Keratinocyte (primary cell): ENCODE measurements at places on chromosomes 1 and 21.

- no peak for DNase-seq
These were observed 28.9 kb downstream of the ALPL start for GRCh38 chr1:21537932-21538630.

DNA sequence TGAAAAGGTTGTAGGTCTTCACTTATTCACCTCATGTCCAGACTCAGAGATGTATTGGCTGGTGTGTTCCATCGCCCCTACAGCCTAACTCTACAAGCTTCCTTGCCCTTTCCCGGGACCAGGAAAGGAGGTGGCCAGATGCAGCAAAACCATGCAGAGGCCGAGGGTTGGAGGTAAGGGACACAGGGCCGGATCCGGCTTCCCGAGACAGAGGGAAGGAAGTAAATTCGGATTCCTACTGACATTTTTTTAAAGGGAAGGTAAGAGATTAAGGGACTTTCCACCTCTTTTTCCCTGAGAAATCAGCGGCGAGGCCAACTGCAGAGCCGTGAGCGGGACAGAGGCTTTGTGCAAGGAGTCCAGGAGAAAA lies 12.7 kb downstream of the EPHA10 start:
- DNase-seq: no peak

DNA sequence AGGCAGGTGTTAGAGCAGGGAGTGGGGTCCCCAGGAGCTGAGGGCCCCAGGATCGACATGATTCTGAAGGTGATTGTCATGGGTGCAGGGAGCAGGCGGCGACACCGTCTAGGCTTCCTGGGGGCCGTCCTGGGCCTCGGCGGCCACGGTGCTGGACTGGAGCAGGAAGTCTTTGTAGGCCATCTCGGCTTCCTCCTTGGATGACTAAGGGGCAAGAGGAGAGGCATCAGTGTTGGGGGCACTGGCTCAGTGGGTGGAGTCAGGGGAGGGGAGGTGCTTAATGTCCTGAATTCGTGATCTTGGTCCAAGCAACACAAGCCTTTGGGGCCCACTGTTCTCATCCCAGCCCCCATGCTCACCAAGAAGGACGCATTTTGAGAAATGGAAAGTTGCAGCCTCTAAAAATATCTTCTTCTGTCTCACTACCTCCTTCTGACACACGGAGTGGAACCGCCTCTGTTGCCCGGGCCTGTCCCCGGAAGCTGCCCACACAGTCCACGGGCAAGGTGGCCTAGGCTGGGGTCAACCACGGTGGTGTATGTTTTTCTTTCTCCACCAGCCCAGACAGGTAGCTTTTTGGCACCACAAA lies 8.6 kb upstream of the FCMR start:
- no peak for DNase-seq

GRCh38 chr1:27430903-27431600 lies 38.6 kb downstream of the GPR3 start:
- no peak for DNase-seq

DNA sequence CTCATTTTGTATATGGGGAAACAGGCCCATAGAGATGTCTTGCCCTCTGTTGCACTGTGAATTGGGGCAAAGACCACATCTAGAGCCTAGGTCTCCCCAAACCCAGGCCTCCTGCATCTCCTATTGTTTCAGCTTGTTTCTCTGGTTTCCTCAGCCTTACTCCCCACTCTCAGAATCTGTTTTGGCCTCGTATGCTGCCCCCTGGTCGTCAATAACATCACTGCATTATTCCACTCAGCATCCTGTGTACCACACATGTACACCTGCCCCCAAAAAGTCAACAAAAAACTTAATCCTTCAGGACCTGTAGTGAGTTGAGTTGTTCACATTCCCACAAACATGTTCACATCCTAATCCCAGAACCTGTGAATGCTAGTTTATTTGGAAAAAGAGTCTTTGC lies 184.8 kb downstream of the BRINP2 start:
- DNase-seq: no peak

- DNase-seq: no peak
These were observed 29.0 kb downstream of the SPEN start for GRCh38 chr1:15876357-15877055.

DNA sequence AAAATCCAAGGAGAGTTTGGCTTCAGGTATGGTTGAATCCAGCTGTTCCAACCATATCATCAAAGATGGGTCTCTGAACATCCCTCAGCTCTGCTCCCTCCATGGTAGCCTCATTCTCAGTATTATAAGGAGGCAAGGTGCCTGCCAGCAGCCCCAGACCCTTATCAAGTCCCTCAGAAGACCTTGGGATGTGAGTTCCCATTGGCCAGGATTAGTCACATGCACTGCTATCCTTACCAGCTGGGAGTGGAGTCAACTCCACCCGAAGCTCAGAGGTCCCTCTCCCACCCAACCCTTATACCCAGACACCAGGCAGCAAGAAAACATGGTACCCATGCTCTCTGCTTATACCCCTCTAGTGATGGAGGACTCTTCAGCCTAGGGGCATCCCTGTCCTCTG lies 153.7 kb upstream of the ZBTB40 start:
- DNase-seq: no peak

DNA sequence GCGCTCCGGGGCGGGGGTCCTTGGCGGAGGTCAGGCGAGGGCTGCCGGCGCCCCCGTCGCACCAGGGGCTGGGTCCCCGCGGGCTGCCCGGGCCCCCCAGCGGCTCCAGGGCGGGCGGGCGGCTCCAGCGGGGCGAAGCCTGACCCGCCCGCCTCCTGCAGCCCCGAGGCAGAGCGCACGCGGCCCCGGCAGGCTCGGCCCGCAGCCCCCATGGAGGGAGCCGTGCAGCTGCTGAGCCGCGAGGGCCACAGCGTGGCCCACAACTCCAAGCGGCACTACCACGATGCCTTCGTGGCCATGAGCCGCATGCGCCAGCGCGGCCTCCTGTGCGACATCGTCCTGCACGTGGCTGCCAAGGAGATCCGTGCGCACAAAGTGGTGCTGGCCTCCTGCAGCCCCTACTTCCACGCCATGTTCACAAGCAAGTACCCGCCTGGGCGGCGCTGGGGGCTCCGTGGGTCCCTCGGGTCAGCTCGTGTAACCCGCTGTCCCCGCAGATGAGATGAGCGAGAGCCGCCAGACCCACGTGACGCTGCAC lies 817 bp downstream of the KLHL17 start:
- no peak for DNase-seq

DNA sequence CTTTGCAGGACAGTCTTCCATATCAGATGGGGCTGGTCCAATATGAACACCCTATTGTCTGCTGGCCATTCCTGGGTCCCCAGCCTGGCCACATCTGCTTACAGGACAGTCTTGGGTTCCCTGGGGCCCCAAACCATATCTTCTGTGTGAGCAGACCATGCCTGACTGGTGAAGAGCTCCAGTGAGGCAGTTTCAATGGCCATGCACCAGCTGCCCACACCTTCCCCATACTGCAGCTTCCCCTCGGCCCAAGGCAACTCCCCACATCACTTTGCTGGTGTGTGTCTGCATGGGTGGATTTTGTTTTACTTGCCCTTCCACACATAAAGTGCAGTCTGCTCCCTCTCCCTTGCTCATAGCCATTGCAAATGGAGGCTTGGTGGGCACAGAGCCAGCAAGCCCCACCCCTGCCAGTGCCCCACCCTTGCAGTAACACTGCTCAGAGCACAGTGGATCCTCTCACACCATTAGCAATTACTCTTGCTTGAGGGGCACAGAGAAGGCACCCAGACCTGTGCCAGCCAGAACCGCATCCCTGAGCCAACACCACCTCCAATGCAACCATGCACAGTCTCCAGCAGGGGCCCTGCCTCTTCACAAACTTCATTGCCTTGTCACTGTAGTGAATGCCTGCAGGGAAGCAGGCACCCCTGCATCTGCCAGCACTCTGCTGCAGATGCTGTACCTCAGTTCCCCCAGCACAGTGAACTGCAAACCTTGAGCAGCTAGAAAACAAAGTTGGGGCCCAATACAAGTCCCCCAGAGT lies 474.5 kb upstream of the BEND5 start:
- no peak for DNase-seq

- no peak for DNase-seq
These were observed 150.7 kb downstream of the PATJ start for GRCh38 chr1:61892977-61893376.

GRCh38 chr1:11170102-11170501 lies 19.1 kb upstream of the ANGPTL7 start:
- DNase-seq: no peak

DNA sequence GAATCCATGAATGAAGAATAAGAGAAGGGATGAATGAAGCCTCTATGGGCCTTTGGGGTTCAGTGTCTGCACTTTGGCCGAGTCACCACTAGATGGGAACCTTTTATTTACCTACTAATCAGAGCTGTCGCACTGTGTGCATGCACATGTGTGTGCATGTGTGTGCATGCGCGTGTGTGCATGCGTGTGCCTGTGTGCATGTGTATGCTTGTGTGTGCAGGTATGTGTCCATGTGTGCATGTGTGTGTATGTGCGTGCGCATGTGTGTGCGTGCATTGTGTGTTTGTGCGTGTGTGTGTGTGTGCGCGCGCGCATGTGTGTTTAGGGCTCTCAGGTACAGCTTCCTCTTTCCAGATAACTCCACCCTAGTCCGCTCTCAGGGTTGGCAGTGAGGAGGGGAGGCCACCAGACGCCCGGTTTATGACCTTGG lies 20.4 kb upstream of the UBXN10 start:
- DNase-seq: no peak

GRCh38 chr1:113721010-113721409 lies 38.3 kb downstream of the PHTF1 start:
- DNase-seq: no peak

- DNase-seq: no peak
These were observed 70.4 kb upstream of the SAMSN1 start for GRCh38 chr21:14616380-14617039.

- no peak for DNase-seq
These were observed 128.9 kb downstream of the TYW3 start for GRCh38 chr1:74861867-74862266.

- no peak for DNase-seq
These were observed 276.4 kb upstream of the PRMT6 start for GRCh38 chr1:106780066-106780465.

- no peak for DNase-seq
These were observed 42.2 kb upstream of the TTC39A start for GRCh38 chr1:51372561-51372960.

GRCh38 chr1:174912264-174912663 lies 87.5 kb upstream of the CACYBP start:
- no peak for DNase-seq
